ENCODE measurements at places on chromosomes 1 and 21. TPM values are rescaled to one million over a fixed set of nuclear protein-coding genes. Genes with fewer than 3 reads are reported as not detected.

Gene DYNLT5
- not detected for total RNA-seq

Gene CFAP74
- 0.10 TPM for total RNA-seq

Gene A3GALT2
- not detected for total RNA-seq

- DNase-seq: peak; percentile 65
Observed at GRCh38 chr1:8554956-8555534, 237.1 kb downstream of the SLC45A1 start.

DNA sequence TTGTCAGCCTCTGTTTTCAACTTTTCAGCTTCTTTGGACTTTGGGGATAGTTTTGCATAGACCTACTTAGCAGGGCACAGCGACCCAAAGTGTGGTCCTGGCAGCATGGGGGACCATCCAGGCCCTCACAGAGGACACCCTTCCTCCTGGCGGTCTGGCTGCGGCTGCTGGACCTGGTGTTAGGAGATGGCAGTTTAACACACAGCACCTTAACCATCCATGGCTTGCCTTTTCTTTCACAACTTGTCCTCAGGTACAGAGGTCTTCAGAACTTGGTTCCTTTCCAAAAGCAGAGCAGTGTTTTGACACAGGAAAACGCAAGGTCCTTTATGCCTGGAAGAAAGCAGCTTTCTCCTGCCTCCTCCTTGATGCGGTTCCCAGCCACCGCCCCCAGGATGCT lies 68.1 kb downstream of the RHOU start:
- DNase-seq: no peak

DNA sequence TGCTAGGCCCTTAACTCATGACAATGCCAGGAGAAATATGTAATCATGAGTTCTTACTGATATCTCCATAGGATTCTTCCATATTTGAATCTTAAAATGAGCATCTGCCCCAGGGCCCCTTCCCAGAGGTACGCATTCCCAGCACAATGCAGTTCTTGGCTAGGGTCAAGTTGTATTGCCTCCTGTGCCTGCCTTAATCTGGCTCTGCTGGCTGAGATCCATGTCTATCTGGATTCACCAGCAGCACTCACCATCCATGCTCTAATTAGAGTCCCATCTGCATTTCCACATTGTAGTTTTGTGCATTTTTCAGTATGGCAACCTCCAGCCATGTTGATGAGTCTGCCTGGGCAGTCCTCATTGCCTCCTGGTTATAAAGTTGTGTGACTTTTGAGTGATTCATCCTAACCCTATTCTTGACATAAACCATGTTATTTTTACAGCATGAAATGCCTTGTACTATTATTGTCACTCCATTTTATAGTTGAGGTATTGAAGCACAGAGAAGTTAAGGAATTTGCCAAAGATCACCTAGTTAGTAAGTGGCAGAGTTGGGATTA lies 55.9 kb downstream of the CAMSAP2 start:
- DNase-seq: no peak

DNA sequence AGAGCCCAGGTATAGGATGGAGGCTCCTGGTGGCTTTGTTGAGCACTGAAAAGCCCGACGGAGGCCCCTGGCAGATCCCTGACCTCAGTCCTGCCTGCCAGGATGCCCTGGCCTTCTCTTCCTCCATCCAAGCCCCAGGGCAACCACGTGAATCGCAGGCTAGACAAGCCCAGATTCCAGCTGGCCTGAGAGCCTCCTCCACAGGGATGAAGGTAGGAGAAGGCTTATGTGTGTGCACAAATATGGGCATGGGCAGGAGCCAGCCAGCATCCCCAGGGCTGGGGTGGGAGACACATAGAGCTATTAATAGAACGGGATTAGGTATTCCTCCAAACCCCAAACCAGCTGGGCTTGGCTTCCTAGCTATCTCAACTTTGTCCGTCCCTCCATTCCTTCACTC lies 4.0 kb upstream of the EXTL1 start:
- DNase-seq: peak; percentile 87

DNA sequence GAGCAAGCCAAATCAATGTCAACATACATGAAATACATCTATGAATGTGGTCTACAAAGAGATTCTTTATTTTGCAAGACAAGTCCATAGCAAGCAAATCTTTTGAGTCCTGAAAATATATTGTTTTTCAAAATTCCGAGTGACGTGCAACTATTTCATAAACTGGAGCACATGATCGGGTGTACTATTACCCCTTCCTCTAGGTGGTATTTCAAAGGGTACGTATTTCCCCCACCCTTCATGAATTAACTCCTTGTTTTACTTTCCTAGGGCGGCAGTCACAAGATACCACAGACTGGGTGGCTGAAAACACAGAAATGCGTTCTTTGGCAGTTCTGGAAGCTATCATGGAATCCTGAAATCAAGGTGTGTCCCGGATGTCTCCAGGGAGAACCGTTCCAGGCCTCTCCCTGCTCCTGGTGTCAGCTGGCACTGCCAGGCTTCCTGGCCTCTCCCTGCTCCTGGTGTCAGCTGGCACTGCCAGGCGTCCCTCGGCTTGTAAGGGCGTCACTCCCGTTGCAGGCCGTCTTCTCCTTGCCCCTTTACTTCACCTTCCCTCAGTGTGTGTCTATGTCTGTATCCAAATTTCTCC lies 55.3 kb downstream of the RIPK4 start:
- DNase-seq: no peak

DNA sequence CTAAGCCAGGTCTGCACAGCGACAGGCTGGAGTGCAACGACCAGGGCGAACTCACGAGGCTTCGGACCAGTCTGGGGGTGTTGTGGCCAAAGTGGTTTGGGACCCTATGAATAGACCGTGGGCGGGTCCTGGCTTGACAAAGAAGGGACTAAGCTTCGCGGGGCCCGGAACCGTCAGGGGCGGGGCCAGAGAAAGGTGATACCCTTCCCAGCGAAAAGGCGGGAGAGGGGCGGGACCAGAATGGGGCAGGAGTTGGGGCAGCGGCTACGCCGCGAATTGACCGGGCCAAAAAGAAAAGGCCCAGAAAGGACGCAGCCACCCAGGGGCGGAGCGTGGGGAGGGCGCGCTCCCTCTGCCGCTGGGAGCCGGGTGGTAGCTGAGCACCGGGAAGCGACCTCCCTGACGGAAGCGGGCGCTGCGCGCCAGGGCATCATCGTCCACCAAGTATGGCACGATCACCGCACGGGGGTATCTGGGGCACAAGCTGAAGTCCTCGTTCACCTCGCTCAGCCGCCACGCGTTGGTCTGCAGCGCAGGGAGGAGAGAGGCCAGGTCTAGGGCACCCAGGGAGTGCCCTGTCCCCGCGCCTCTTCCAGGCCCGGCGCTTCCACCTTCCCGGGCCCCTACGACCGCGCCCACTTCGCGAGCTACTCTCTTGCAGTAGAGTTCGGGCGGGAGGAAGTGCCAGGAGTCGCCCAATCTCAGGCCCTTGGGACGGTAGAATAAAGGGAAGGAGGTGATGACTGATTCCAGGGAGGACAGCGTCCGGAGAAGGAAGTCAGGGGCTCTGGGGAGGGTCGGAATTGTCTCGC lies 6.7 kb upstream of the FAM167B start:
- peak; percentile 71 for DNase-seq

- no peak for DNase-seq
Observed at GRCh38 chr1:89147678-89148658, 22.1 kb upstream of the GBP2 start.

DNA sequence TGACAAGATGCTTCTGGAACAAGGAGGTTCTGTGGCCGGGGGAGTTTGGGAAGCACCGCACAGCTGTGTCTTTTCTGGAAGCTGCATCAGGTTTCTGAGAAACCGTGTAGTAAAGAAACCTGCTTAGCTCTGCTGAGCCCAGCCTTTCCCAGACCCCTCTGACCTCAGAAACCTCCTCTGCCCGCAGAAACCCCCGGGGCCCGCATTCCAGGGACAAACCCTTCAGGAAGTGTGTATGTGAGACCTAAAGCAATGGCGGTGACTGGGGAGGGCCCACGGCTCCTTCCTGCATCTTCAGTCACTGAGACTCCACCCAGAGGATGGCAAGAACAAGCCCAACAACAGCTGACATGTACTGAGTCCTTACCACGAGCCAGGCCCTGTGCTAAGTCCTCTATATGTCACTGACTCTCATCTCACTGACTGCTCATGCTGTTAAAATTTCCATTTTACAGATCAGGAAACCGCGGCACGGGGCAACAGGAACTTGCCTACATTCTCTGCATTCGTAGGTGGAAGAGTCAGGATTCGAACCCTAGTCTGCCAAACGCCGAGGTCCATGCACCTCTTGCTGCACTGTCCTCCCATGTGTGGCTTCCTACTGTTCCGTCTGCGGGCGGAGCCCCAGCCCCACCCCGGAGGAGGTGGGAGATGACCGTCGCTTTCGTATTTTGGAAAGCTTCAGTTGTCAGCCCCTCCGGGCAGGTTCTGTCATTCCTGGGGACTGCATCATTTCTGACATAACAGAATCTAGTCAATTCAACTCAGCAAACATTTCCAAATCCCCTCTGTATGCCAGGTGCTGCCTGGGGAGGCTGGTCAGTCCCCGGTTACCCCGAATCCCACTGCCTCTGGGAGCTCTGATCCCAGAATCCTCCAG lies 73.3 kb upstream of the KLHDC7A start:
- DNase-seq: no peak

GRCh38 chr1:118711356-118711755 lies 276.8 kb downstream of the TBX15 start:
- no peak for DNase-seq

DNA sequence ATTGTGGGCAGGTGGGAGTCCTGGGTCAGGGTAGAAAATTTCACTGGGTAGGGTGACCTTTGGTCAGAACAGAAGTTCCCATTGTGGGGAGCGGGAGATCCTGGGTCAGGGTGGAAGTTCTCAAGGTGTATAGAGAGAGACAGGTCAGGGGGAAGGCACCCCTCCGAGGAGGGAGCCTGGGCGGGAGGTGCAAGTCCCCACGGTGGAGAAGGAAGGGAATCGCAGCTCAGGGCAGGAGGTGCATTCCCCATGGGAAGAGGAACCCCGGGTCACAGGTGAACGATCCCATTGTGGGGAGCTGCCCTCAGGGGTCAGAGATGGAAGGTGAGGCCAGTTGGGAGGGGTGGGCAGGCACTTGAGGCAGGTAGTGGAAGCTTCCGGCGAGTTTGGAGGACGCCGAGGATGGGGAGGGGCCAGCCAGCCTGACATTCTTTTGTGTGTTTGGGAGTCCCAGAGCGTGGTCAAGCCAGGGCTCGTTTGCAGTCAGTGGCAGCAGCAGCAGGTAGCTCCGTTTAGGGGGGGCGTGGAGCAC lies 637 bp downstream of the LYPLA2 start:
- DNase-seq: peak; percentile 32

Measured in RPMI7951 (cell line).